Hematopoietic multipotent progenitor cell treated with erythropoietin and hydrocortisone succinate and interleukin-3 and kit ligand, for 17 days (in vitro differentiated cells): ENCODE measurements at places on chromosomes 12 and 14.

- DNase-seq, result no peak
Observed at GRCh38 chr12:27436029-27436428, 10.5 kb upstream of the SMCO2 start.

- DNase-seq, result no peak
Observed at GRCh38 chr12:107736914-107737313, 24.0 kb downstream of the PRDM4 start.

DNA sequence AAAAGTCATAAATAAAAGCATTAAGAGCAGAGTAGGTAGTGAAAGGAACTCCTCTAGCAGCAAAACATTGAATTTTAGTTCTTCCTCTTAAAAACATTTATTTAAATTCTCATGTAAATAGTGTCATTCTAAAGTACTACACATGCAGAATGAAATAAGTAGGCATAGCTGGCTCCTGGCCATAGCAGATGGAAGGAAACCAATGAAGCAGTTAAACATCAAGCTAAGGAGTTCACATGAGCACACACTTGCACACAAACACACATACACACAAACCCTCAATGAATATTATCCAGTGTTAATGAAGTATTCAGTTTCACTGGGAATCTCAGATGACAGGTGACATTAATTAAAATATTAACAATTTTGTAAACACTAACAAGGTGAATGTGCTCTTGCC, 69.3 kb downstream of the SLC35F4 start:
- DNase-seq, result no peak

- DNase-seq, result peak; percentile 23
Observed at GRCh38 chr12:56220611-56221231, 1.0 kb downstream of the RNF41 start.

DNA sequence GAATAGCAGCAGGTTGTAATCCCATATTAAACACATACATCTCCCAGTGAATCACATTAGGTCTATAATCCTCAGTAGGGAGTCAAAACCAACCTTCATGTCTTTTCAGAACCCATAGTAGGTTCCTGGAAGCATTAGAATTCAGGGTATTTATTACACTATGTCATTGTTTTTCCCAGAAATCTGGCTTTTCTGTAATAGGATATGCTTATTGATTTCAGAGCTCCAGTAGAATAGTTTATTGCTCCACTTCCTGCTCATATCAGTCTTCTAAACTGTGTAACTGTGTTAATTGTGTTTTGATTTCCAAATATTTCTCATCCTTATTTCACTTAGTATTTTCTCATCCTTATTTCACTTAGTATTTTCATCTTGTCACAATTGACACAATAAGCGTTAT, 268.0 kb downstream of the CCDC59 start:
- DNase-seq, result no peak

GRCh38 chr14:54638135-54638446, 71.2 kb downstream of the SAMD4A start:
- DNase-seq, result no peak
